RCC 7860 (cell line): ENCODE measurements at places on chromosomes 16 and 17.

GRCh38 chr17:29180034-29180787 lies at the start of gene MYO18A:
TSS of gene MYO18A (minus strand) at chr17:29180398. CDS start at chr17:29166940, 13,458 bp downstream.
- DNase-seq, result peak; percentile 45

GRCh38 chr16:81810361-81810760 lies 31.3 kb downstream of the PLCG2 start:
- DNase-seq, result no peak

DNA sequence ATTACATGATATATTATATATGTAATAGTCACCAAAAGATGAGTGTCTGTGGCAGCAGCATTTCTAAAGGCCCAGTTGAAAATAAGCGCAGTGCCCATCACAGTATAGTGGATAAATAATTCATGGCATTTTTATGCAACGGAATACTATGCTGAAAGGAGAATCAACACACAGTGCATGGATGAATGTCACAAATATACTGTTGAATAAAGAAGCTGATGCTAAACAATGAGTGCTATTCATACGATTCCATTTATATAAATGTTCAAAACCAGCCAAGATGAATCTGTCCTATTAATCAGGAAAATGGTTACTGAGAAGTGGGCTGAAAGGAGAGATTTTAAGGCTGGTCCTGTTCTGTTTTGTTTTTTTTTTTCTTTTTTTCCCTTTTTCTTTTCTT lies 61.6 kb downstream of the HSD17B2 start:
- DNase-seq, result no peak

- peak; percentile 85 for DNase-seq
Observed at GRCh38 chr16:8887952-8888560, 5.9 kb downstream of the LITAFD start.

GRCh38 chr17:47230864-47231263 lies 21.7 kb downstream of the MYL4 start:
- peak; percentile 66 for DNase-seq

GRCh38 chr17:58052945-58053715 lies 30.1 kb upstream of the DYNLL2 start:
- no peak for DNase-seq

- no peak for DNase-seq
Observed at GRCh38 chr17:74520790-74521480, 10.3 kb downstream of the CD300LB start.
